ENCODE measurements at places on chromosomes 2 and 18. TPM values are rescaled to one million over a fixed set of nuclear protein-coding genes. Genes with fewer than 3 reads are reported as not detected.

DAPL1 gene
- not detected for total RNA-seq

PDE1A gene
- total RNA-seq = 17.1 TPM

ITGB1BP1 gene
- total RNA-seq = 112 TPM

DOK1 gene
- 18.2 TPM for total RNA-seq

RNF144A gene
- total RNA-seq = 6.7 TPM

DNA sequence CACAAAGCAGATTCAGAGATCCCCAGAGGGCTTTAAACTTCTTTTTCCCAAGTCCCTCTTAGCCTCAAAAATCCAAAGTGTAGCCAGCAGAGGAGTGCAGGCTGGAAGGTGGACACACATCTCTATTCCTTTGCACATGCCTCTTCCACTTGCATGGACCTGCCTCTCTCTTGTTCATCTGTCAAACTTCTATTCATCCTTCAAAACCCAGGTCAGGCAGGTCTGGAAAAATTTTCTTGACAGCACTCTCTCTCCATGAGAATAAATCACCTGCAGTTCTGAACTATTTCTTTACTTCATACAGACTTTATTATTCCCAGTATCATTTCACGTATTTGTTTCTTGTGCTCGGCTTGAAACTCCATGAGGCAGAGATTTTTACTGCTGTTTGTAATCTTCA, 127.5 kb downstream of the SS18 start:
- no peak for DNase-seq

GRCh38 chr18:11761553-11761952, 72.5 kb downstream of the GNAL start:
- DNase-seq = no peak

- no peak for DNase-seq
Measured at GRCh38 chr18:22783662-22784076, 149.5 kb upstream of the RBBP8 start.

- DNase-seq = no peak
Measured at GRCh38 chr2:159266554-159266953, 19.9 kb downstream of the WDSUB1 start.

- peak; percentile 95 for DNase-seq
Measured at GRCh38 chr2:26244309-26245230, at the start of the genes HADHA and HADHB. Gene HADHA, minus strand, starts transcription at chr2:26244632. Its CDS starts 36 bp downstream, at chr2:26244596. Gene HADHB, plus strand, starts transcription at chr2:26244939. Its CDS starts 9,316 bp downstream, at chr2:26254255.

GRCh38 chr2:176461098-176461808, 192.0 kb downstream of the MTX2 start:
- DNase-seq = no peak

DNA sequence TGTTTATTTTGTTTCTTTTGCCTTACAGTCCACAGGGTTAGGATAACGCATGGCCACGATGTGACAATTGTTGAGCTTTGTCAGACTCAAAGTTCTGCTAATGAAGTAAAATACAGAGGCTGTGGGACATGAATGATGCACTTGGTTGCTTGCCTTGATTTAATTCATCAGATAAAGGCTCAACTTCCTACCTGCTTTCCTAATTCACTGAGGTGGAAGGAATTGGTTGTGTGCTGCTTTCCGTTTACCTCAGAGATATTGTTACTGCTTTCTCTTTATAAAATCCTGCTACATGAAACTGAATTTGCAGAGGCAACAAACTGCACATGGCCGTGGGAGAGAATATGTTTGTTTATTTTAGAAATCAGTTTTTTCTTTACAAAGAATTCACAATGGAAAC, 6.6 kb downstream of the RIT2 start:
- DNase-seq = no peak

DNA sequence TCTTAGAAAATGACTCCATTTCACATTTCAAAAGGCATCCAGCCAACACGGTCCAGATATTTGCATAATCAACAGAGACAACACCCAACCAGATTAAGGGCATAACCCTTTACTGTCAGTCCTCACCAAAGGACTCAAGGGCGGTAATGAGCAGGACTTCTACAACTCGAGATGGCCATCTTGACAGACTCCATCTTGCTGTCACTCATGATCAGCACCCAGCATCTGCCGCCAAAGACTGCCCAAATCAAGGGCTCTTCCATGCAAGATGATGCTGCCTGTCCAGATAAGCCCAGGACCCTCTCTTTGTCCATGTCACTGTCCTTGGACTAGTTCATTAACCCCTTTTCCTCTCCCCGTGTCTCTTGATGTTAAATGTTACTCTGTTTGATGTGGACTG, 77.9 kb downstream of the UXS1 start:
- no peak for DNase-seq

DNA sequence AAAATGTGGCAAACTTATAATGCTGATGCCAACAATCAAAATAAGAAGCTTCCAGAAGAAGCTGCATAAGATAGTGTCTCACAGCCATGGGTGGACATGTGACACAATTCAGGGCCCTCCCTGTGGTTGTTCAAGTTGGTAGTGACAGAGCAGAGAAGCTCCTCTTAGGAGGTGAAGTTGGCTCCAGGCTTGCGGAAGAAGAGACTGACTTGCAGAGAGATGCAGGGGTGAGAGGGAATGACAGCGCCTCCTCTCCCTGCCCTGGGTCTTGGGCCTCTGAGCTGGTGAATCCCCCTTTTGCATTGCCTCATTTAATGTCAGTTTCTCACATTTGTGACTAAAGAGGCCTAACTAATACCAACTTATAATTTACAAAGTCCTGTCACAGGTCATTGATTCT, 23.0 kb upstream of the RHOB start:
- no peak for DNase-seq

DNA sequence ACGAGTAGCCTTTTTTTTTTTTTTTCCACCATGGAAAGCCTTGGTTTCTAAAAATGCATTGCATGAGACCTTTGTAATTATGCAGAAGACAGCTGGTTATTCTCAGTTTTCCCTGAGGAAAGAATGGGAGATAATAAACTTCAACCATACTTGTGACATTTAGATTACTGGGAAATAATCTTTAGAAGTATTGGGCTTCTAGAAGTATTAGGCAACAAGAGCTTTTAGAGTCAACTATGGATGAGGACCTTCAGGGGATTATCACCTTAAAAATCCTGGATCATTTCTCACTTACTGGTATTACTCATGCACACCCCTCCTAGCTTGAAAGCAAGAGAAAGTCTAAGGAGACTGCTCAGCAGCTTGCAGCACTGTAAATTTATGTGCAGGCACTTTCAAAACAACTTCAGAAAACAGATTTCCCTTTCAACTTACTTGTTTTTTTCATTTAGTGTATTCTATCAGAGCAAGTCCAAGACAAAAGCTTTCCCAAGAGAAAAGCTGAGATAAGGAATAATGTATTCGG, 175.9 kb downstream of the NRXN1 start:
- no peak for DNase-seq

DNA sequence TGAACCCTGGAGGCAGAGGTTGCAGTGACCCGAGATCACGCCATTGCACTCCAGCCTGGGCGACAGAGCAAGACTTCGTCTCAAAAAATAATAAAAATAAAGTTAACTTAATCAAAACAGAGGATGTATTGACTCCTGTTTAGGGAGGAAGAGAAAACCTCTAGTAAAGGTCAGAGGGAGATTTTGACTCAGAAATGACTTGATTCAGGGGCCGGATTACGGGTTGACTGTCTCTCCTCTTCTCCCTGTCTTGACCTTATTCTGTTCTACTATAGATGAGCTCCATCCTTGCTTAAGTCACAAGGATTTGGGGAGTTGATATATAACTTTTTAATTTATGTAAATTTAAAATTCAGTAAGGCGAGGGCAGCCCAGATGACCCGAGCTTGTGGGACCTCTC, 71.0 kb downstream of the COX7A2L start:
- no peak for DNase-seq

DNA sequence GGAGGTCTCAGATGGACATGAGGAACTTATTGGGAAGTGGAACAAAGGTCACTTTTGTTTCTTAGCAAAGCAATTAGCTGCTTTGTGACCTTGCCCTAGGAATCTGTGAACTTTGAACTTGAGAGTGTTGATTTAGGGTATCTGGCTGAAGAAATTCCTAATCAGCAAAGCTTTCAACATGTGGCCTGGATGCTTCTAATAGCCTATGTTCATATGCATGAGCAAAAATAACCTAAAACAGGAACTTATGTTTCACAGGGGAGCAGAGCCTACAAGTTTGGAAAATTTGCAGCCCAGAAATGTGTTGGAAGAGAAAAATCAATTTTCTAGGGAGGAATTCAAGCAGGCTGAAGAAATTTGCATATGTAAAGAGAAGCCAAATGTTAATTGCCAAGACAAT, 405.8 kb upstream of the SALL3 start:
- no peak for DNase-seq

- peak; percentile 80 for DNase-seq
Measured at GRCh38 chr2:62014102-62014501, 108.6 kb downstream of the COMMD1 start.

GRCh38 chr2:74379851-74380789, at the start of gene DCTN1:
Gene DCTN1, minus strand, starts transcription at chr2:74380311. Its CDS starts 274 bp downstream, at chr2:74380037.
- DNase-seq = peak; percentile 62

DNA sequence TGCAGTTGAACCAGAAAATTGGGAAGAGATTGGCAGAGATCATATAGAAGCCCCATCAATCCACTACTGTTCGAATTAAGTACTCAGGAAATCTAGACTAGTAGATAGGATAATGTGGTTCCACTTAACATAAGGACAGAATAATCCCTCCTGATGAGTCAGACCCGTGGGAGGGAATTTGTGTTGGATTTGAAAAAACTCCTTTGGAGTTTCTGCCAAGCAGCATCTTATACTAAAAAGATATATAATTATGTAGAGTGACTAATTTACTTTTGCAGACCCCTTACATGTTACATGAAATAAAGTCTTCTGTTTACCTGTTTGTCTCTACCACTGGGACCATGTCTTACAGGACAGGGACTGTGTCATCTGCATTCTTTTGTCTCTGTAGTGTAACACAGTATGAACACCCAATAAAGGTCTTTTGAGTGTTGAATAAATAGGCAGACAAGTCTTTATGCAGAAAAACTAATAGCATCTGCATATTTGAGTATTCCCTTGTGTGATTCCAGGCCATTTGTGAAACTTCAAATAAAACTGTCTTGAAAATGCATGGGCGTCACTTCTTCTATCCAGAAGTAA, 122.6 kb upstream of the DNAJC10 start:
- DNase-seq = no peak

GRCh38 chr2:239331560-239331959, 69.3 kb downstream of the HDAC4 start:
- no peak for DNase-seq

DNA sequence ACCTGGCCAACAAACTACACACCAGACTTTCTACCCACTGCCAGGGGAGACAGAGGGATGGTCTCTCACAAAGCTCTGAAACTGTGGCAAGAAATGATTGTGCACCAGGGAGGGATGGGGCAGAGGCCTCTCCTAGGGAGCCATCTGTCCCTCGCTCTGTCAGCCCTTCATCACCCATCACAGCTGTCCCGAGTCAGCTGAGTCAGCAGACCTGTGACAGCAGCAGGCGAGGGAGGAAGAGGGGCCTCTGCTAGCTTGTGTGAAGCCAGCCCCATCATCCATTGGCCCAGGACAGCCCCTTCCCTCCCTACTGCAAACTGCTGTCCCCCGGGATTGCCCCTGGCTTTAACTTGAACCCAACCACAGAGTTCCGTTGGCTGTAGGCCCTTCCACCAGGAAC, 5.0 kb downstream of the SH2D6 start:
- no peak for DNase-seq

All from aorta (tissue), 5 donors.